ENCODE measurements at places on chromosomes 12 and 14.

- DNase-seq, result no peak
Measured at GRCh38 chr12:77630790-77631445, 199.8 kb upstream of the NAV3 start.

DNA sequence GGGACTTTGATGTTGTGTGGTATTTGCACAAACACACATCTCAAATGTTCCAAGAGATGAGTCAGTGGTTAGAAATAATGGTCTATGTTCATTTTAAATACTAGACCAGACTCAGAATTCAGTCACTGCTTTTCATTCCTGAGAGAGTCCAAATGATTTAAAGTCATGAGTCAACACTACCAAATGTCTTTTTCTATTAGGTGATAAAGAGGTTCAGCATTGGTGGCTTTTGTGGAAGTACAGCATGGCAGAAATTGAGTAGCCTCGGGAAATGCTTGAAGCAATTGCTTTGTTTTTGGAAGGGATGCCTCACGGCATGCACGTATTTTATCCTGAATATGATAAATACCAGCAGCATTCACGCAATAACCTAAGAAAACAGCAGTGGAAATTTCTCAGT, 115.7 kb downstream of the DIO2 start:
- no peak for DNase-seq

- DNase-seq, result no peak
Measured at GRCh38 chr12:4261655-4262054, 11.9 kb upstream of the CCND2 start.

GRCh38 chr14:69672356-69672755, 61.0 kb downstream of the SUSD6 start:
- DNase-seq, result no peak

- DNase-seq, result peak; percentile 12
Measured at GRCh38 chr12:63068857-63069442, 82.1 kb downstream of the AVPR1A start.

- no peak for DNase-seq
Measured at GRCh38 chr14:26594756-26595545, 2.9 kb downstream of the NOVA1 start.

DNA sequence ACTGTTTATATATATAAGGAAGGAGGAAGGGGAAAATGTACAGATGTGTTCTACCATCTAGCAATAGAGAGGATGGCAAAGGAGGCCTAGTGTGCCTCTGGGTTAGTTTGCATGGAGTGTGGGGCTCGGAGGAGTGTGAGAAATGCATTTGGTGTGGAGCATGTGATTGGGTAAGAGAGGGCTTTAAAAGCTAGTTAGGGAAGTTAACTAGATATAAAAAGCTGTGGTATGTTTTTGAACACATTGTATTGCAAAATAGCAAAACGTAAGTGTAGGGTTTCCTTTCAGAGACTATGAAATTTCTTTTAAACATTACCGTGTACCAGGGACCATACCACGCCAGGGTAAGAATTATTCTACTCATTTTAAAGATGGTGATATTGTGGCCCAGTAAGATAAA, 53.3 kb upstream of the STXBP6 start:
- DNase-seq, result no peak

DNA sequence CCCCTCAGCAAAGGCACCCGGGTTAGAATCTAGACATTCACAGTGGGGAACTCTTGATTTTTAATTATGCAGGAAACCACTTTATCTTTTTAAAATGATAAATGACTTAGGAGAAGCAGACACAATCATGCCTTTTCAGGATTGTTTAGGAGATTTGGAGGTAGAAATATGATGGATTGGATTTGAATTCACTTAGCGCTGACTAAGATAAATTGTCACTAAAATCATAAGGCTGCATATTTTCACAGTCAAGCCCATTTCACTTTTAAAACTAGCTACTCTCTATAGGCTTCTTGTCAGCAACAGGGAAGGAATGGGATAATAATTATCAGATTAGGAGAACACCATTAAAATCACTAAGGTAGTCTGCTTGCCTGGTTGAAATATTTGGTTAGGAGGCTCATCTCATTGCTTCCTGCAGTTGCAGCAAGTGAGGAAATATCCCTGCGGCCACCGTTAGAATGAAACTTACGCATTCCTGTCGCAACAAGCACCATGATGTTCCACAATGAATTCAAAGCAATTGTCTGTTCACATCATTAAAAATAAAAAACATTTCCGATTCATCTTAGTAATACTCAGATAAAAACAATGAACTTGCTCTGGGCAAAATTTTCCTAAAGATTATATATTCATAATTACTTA, 31.9 kb downstream of the DACT1 start:
- DNase-seq, result no peak

DNA sequence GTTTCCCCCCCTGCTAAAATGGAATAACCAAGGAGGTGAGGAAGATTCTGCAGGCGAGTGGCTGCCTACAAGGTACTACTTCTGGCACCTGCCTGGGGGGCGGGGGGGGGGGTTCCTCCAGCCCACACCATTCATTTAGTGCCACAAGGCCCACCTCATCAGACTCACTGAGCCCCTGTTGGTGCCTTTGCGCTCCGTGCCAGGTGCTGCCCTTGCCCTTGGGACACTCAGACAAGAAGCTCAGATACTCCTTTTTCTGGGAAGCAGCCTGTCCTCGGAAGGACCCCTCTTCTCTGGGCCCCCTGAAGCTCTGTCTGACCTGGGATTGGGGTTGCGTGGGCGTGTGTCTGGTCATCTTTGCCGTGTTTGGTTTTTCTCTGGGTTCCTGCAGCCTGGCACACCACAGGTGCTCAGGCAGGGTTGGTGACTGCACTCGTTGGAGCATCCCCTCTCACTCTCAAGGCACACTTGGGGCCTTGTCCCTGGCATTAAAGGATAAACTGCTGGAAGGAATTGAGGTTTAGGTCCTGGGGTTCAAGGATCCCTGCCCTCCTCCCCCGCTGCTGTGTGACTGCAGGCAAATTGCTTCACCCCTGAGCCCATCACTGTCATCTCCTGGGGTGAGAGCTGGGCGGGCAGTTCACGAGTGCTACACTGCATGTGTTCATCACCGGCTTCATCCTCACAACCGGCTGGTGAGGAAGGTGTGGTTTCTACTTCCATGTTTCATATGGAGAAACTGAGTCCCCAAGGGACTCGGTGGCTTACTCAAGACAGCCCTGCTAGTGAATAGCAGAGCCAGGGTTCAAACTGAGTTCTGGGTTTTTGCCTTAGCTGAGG, 16.9 kb downstream of the FAM222A start:
- no peak for DNase-seq

DNA sequence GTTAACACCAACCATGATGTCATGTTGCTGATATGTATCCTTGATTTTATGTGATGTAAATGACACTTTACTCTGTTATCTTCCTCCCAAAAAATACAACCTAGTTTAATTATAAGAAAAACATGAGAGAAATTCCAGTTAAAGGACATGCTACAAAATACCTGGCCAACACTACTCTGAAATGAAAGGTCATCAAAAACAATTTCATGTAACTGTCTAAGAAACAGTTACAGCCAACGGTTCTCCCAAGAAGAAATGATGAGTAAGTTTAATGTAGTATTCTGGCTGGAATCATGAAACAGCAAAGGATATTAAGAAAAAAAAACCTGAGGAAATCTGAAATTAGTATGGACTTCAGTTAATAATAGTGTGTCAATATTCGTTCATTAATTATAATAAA, 653.3 kb upstream of the FOXG1 start:
- DNase-seq, result no peak

GRCh38 chr14:64870160-64870559, 9.5 kb downstream of the SPTB start:
- DNase-seq, result no peak

DNA sequence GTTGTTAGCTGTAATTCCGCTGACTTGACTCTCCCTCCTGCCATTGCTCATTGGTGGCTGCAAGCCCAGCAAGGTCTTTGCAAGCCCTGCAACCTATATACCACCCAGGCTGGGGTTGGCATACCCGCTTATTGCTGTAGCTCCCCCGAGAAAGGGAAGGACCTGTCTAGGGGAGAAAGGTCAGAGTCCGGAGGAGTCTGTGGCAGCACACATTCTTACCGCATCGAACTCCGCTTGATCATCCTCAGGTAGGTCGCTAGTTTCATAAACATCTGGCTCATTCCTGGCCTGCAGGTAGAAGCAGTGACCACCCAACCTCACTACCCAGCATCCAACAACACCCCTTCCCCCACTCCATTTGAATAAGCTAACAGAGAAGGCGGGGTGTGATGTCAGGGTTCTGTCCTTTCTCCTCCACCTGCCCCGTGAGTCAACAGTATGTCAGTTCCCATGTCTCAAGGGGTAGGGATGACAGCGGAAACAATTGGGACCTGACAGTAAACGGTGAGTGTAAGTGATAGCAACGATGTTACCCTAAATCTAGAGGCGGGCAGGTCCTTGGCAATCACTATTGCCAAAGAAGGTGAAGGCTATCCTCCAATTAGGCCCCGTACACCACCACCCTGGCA, 1.1 kb downstream of the DCTN2 start:
- DNase-seq, result no peak

DNA sequence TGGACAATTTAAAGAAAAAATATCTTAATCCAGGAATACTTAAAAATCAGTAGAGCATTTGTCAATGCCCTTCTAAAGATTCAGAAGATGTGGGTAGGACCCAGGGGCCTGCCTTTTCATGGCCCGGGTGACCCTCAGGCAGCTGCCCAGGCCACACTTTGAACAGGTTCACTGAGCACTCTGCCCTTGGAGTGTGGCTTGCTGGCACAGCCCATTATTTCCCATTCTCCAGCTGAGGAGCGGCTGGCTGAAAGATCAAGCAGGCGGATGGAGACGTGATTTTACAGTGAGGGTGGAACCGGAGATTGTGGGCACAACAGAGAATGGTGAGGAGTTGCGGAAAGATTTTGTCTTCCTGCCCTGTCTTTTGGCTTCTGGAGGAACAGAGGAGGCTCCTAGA, 7.1 kb upstream of the PRPH start:
- DNase-seq, result no peak

GRCh38 chr14:94707494-94707893, 62.4 kb downstream of the GSC start:
- no peak for DNase-seq

DNA sequence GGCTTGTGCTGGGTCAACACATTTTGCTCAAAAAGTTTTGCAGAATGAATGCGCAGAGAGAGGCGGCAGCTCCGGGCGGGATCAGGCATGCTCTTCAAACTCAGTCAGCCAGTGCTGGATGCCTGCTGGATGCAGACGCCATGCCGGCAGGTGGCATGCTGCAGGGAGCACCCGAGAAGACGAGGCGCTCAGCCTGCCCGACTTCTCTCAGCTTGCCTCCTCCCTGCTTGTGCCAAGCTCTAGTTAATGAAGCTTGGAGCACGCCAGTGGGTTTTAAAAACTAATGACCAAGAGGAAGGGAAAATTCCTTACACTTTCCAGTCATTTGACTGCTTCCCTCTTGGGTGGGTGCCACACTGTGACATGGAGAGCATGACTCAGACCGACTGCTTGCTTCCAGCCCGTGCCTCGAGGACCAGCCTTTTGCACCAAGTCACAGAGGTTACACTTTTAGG, 39.8 kb downstream of the SLC24A4 start:
- DNase-seq, result no peak

DNA sequence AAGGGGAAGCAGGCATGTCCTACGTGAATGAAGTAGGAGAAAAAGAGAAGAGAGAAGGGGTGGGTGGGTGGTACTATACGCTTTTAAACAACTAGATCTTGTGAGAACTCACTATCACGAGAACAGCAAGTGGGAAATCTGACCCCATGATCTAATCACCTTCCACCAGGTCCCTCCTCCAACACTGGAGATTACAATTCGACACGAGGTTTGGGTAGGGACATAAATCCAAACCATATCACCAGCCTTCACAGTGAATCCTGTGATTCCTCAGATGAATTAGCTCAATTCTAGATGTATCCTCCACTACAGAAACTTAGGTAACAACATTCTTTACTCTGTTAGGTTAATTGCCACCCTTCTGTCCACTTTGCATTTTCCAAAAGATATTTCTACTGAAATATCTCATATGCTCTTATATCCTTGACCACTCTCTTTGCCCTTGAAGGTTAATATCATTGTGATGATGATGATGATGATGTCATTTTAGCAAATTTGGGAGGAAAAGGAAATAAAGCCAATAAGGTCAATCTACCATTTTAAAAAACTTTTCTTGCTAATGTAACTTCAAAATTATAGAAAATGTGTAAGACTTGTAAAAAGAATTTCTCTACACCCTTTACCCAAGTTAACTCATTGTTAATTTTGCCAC, 23.2 kb upstream of the CCNT1 start:
- DNase-seq, result no peak

- no peak for DNase-seq
Measured at GRCh38 chr14:80378084-80378690, 166.9 kb upstream of the DIO2 start.

GRCh38 chr12:57027011-57027804, 10.9 kb upstream of the TAC3 start:
- DNase-seq, result no peak

- DNase-seq, result peak; percentile 21
Measured at GRCh38 chr12:53103860-53104305, 597 bp downstream of the SOAT2 start.

DNA sequence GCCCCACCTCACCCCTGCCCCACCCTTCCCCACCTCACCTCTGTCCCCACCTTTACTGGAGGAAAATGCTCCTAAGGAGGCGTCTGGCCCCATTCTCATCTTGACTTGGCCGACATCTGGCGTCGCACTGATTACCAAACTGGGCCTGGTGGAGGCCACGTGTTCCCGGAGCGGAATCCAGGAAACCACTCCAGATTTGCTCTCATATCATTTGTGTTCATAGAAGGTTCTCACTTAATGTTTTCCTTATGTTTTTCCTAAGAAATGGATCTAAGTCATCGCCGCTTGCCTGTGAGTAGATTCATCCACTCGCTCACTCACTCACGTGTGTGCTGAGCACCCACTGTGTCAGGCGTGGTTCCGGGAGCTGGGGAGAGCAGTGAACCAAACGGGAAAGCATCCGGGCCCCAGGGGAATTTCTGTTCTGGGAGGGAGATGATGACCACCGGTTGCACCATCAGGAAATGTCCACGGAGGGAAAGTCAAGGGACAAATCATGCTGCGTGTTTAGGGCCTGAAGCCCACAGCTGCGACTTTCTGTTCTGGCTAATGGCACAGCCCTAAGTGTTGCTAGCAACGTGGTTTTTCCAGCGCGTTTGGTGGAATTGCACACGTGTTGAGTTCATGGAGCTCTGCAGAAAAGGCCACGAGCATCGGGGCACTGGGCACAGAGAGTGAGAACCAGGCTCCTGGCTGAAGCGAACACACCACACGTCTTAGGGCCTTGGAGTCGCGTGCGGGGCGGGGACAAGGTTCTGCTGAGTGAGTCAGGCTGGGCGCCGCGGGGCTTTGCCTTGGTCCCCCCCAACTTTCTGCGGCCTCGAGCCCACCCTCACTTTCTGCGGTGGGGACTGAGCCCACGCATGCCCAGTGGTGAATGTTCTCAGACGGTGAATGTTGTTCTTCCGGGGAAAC, 57.7 kb downstream of the ADGRD1 start:
- DNase-seq, result no peak

DNA sequence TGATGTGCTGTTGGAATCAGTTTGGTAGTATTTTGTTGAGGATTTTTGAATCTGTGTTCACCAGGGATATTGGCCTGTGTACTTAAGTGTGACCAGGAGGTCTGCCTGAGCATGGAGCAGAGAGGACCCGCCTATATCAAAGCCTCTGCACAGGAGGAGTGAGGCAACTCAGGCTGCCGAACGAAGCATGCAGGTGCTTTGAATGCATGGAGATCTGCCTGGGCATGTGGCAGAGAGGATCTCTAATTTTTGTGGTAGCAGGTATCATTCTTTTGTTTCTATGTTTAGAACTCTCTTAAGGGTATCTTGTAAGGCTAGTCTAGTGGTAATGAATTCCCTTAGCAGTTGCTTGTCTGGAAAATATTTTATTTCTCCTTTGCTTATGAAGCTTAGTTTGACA, 26.9 kb downstream of the RAB3IP start:
- no peak for DNase-seq

Data from activated CD4-positive, alpha-beta T cell treated with anti-CD3 and anti-CD28 coated beads, Interleukin-10, Interleukin-2, amounts not matched to agents 100 ng/mL and 50 ng/mL, durations not matched to agents 16 hours and 8 hours (primary cell).